ENCODE measurements at places on chromosomes 1 and 21.

GRCh38 chr1:7916501-7916830 is 24.2 kb downstream of the TNFRSF9 start:
- no peak for DNase-seq

DNA sequence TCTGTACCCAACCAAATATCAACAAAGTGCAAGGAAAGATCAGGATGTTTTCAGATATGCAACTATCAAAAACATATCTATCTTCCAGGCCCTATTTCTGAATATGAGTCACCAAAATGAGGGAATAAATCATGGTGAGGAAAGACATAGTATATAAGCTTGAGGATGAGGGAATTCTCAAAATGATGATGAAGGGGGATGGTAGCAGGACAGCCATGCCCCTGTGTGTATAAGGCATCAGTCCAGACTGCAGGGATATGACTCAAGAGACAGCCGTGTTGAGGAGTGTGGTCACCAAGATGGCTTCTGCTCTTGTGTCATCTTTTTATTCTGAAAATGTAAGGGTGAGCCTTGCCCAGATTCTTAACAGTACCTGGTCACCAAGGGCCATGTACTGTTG is 4.4 kb upstream of the WDR64 start:
- no peak for DNase-seq

- DNase-seq: no peak
Measured at GRCh38 chr1:94327001-94327690, 89.8 kb upstream of the ARHGAP29 start.

DNA sequence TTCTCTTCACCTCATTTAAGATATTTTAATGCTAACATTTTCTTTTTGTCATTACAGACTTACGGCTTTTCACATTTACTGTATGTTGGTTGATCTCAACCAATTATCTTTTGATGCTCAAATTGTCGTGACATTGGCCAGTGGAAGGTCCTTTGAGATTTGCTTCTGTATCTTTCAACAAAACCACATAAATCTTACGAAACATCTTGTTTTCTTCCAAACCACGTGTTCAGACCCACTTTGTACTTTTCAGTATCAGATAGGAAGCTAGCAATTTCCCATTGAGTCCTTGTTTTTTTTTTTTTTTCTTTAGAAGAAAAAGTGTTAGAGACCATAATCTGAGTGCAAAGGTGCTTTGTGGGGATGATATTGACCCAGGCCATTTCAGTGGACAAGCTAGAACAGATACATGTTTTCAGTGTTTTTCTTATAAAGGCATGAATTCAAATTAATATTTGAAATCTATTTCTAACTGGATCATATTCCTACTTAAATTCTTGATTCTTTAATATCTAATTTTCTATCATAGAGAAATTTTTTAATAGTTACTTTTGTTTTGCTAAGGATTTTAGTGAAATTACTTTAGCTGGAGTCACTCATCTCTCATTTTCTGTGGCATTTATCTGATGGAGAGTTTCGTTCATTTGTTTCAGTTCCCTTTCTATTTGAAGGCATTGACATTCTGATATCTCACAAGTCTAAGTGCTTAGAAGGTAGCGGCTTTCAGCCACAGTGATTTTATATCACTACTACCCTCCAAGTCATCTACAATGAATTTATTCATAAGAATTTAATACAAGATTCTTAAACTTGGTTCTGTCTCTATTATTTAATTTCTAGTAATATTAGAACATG is 26.7 kb downstream of the ATG4C start:
- DNase-seq: no peak

DNA sequence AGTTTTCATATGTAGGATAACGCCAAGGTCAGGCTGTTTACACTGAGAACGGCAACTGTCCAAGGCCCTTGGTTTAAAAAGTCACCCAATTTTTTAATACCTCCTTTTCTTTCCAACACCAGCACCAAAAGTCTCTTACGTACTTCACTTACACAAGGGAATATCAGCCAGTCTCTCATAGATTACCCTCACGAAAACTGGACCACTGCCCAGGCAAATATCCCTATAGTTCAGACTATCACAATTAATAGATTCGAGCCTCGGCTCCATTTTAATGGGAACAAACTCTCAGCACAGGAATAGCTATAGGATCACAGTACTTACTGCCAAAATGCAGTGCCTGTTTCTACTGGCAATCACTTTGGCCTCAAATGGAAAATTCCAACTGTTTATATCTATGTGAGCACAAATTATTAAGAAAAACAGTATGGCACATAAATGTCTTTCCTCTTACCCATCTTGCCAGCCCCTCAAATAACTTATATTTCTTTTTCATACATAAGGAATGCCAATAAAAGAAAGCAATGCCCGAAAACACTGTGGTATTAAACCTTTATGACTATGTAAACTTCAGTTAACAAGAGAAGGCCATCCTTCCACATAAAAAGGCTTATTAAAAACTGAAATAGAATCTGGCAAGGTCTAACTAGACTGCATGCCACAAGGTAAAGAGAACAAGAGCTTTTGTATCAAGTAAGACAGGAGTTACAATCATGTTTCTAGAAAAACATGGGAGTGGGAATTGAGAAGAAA is 97.8 kb downstream of the SLC45A1 start:
- no peak for DNase-seq

DNA sequence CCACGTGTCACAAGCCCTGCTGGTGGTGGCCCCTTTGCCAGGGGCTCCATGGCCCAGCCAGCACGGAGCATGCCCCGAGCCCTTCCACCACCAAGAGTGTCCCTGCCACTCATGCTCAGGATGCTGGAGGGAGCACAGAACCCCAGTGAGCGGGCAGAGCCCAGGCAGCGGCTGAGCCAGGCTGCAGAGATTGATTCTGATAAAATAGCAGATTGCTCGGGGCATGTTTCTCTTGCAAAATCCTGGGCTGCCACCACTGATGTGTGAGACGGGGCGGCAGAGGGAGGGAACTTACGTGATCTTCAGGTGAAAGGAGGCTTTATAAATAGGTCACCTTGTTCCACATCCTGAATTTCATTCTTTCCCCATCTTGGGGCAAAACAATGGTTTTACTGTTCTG is 53.2 kb downstream of the SPSB1 start:
- no peak for DNase-seq

DNA sequence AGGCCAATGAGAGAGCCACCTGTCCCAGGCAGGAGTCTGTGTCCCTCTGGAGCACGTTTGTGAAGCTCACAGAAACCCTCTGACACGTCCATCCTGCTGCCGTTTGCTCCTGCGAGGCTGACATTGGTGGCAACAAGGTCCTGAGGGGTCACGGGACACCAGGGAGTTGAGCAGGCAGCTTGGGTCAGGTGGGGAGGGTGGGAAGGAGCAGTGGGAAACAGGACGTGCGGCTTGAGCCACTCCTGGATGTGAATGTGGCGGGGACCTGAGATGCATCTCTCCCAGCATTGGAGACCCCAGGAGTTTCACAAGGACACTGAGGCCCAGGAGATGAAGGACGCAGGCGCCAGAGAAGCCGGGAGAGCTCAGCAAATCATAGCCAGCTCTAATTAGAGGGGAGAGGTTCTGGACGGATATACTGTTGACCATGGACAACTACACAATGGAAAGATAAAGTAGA is 149.0 kb downstream of the PEX14 start:
- no peak for DNase-seq

- no peak for DNase-seq
Measured at GRCh38 chr1:147812799-147813198, 52.4 kb upstream of the GJA5 start.

DNA sequence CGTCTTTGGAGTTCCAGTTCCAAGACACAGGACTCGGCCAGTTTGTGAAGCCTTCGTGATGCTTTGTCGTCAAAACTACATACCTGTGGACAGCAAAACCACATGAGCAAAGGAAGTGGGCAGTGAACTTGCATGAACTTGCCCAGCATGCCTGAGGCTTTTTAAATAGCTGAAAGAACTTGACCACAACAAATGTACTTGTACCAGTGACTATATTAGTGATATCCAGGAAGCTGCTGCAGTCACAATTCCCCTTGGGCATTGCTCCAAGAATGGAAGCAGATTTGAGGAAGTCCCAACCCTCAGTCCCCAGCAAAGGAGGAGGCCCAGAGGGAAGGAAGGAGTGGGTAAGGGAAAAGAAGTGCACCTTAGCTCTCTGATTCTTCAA is 2.6 kb downstream of the FUCA1 start:
- no peak for DNase-seq

DNA sequence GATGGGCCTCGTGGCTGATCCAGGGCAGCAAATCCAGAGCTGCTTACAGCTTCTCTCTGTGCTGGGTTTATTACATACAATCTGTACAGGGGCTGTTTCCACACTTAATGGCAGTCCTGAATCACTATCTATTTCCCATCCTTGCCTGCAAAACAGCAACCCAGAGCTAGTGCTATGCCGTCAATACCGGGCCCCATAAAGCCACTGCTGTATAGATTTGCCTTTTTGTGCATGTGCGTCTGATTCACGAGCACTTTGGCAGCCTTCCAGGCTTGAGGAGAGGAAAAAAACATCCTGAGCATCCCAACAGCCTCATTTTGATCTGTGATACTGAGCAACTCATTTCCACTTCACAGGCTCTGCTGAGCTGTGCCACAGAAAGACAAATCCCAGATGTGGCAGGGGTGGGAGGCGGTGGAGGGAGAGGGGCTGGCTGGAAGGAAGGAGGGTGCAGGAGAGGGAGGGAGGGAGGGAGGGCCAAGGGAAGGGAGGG is 65.2 kb upstream of the TARBP1 start:
- DNase-seq: peak; percentile 32
